Omental fat pad (tissue), 4 donors: ENCODE measurements at places on chromosomes 7 and 10. TPM values are rescaled to one million over a fixed set of nuclear protein-coding genes. Genes with fewer than 3 reads are reported as not detected.

The LDB3 gene
- total RNA-seq: 0.56 TPM

The INHBA gene
- total RNA-seq: 0.93 TPM

DNA sequence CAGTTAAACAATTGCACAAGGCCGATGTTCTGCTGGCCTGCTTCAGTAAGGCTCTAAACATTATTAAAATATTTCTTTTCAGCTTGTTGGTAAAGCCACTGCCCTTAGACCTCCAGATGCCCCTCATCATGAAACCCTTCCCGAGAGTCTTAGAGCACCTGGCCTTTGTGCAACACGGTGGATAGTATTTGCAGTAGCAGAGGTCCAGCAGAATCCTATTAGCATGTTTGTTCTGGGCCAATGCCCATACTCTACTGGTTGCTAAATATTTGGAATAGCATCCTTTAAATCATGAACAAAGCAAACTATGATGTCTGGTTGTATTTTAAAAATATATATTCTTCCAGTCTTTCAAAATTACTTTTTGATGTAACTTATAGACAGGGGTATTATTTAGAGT lies 584.6 kb downstream of the CNTNAP2 start:
- no peak for DNase-seq

DNA sequence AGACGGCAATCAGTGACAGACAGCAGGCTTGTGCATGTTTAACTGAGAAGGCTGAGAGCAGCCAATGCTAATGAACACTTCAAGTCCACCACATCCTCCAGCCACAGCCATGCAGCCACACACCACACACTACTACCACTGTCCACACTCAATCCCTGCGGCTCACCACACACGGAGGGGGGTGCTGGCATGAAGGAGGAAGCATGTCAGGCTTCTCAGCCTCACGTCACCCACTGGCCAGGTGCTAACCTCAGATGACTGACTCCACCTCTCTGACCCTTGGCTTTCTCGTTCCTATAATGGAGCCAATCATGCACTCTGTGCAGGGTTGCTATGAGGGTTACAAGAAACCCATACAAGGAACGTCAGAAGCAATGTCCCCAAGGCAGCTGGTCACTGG lies 165.4 kb upstream of the RNF32 start:
- DNase-seq: no peak

The SPDYE18 gene
- 0.50 TPM for total RNA-seq

DNA sequence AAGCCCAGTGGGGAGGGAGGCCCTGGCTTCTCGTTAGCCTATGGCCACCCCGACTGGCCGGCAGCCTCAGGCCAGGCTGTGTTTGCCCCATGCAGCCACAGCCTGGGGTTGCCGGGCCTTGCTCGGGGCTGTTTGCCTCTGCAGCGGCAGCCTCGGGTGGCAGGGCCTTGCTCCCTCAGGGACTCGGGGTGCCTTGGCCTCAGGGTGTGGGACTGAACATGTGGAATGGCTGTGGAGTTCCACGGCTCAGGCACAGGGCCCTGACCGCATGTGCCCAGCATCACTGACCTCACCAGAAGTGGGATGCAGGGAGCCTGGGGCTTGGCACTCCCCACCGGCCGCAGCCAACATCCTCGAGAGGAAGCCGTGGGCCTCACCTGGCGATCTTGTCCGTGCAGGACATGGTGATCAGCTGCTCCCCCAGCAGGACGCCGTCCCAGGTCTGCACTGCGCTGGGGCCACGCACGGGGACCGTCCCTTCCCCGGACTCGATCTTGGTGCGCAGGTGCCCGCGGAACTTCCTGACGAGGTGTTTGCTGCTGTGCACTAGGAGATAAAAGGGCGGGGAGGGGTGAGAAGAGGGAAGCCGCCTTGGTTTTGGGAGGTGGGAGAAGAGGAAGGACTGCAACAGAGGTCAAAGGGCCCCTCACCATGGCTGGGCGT lies 160.5 kb downstream of the WDR37 start:
- DNase-seq: no peak
